Esophagus squamous epithelium (tissue), 5 donors: ENCODE measurements at places on chromosomes 13 and 19.

- no peak for DNase-seq
- no peaks in the 10 kb centered on the region for H3K4me1 ChIP-seq
- H3K4me3 ChIP-seq: no peak overlapping the region
- no peak overlapping the region for H3K27ac ChIP-seq
Observed at GRCh38 chr13:113666329-113666670, 719 bp upstream of the GRK1 start.

DNA sequence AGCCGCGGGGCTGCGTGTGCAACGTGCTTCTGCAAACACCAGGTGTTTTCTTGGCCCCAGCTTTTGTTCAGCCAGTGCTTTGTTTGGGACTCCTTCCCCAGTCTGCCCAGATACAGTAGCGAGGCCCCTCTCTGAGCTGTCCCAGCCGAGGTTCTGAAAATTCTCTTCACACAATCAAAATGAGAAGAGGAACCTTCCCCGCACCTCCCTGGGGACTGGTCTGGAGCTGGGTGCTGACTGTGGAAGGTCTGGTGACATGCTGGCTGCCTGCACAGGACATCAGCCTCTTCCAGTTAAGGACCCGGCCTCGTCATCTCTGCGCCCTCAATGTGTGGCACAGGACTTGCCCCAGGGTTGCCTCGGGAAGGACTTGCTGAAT is 4.2 kb downstream of the ATP4A start:
- H3K4me1 ChIP-seq: peaks cover 15% of the 10 kb centered on the region
- no peak overlapping the region for H3K4me3 ChIP-seq
- H3K36me3 ChIP-seq: no peaks in the 10 kb centered on the region
- DNase-seq: no peak
- H3K27me3 ChIP-seq: peaks cover 3% of the 10 kb centered on the region

- peaks cover 24% of the 10 kb centered on the region for H3K4me1 ChIP-seq
- no peak for DNase-seq
- no peak overlapping the region for H3K27ac ChIP-seq
- H3K4me3 ChIP-seq: no peak overlapping the region
Observed at GRCh38 chr13:33352526-33352925, 67.0 kb upstream of the STARD13 start.

- no peaks in the 10 kb centered on the region for H3K27me3 ChIP-seq
- H3K36me3 ChIP-seq: no peaks in the 10 kb centered on the region
- H3K4me1 ChIP-seq: peaks cover 15% of the 10 kb centered on the region
- no peak overlapping the region for H3K27ac ChIP-seq
- DNase-seq: no peak
- no peak overlapping the region for H3K4me3 ChIP-seq
Observed at GRCh38 chr13:50529154-50529882, 314.2 kb downstream of the DLEU7 start.

DNA sequence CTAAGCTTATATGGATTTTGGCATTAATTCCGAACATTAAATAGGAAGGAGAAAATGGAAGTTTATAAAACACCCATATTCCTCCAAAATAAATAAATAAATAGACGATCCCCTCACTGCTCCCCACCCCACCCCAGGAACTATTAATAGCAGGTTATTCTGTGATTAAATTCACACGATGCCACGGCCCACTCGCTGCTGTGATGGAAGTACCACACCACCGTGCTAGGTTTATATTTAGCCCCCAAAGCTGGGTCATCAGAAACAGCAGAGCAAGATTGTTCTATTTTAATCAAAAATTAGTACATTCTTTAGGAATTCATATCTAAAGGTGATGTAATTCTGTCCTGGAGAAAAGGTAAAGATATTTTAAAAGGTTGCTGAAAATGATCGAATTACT is 65.4 kb downstream of the CCDC70 start:
- H3K27ac ChIP-seq: no peak overlapping the region
- no peaks in the 10 kb centered on the region for H3K36me3 ChIP-seq
- H3K27me3 ChIP-seq: no peaks in the 10 kb centered on the region
- no peaks in the 10 kb centered on the region for H3K4me1 ChIP-seq

DNA sequence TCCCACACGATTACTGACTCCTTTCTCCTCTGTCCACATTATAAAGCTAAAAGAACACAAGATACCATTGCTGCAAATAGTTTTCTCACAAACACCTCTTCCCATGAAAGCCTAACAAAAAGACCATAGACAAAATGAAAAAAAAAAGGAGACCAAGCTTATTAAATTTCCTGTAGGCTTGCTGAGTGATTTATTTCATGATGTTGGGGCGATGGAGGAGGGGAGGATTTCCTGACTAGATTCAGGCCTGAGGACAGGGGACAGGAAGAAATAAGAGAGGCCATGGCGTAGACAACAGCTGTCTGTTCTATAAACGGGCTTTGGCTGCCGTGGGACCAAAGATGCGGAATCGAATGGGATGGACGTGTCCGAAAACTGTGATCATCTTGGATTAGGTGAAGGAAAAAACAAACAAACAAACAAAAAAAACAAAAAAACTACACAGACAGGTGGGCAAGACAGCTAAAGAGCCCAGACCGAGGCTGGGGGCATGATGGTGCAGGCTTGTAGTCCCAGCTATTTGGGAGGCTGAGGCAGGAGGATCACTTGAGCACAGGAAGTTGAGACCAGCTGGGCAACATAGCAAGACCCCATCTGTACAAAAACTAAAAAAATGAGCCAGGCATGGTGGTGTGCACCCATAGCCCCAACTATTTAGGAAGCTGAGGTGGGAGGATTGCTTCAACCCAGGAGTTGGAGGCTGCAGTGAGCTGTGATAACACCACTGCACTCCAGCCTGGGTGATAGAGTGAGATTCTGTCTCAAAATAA is 5.3 kb downstream of the TMPRSS9 start:
- no peak overlapping the region for H3K4me3 ChIP-seq
- H3K36me3 ChIP-seq: no peaks in the 10 kb centered on the region
- H3K27me3 ChIP-seq: peaks cover 69% of the 10 kb centered on the region

DNA sequence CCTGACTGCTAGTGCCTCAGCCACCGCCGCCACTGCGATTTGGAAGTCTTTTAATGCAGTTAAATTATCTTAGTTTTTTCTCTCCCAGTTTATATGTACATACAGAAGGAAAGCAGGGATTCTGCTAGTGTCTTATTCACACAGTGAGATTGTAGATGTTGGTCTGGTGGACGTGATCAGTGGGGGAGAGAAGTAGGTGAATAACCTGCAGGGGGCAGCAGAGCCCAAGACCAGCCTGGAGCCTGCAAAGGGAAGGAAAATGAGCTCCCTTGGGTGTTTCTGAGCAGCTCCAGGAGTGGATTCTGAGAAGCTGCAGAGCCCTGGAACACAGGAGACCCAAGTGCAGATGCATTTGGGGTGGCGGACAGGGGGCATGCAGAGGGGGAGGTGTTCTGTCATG is 26.3 kb downstream of the ZNF844 start:
- no peak for DNase-seq
- no peaks in the 10 kb centered on the region for H3K36me3 ChIP-seq
- H3K4me3 ChIP-seq: no peak overlapping the region
- H3K27ac ChIP-seq: no peak overlapping the region
- no peaks in the 10 kb centered on the region for H3K27me3 ChIP-seq

- no peaks in the 10 kb centered on the region for H3K4me1 ChIP-seq
- H3K4me3 ChIP-seq: no peak overlapping the region
- H3K36me3 ChIP-seq: no peaks in the 10 kb centered on the region
- H3K27me3 ChIP-seq: no peaks in the 10 kb centered on the region
Observed at GRCh38 chr19:30004403-30004802, 62.4 kb downstream of the URI1 start.

DNA sequence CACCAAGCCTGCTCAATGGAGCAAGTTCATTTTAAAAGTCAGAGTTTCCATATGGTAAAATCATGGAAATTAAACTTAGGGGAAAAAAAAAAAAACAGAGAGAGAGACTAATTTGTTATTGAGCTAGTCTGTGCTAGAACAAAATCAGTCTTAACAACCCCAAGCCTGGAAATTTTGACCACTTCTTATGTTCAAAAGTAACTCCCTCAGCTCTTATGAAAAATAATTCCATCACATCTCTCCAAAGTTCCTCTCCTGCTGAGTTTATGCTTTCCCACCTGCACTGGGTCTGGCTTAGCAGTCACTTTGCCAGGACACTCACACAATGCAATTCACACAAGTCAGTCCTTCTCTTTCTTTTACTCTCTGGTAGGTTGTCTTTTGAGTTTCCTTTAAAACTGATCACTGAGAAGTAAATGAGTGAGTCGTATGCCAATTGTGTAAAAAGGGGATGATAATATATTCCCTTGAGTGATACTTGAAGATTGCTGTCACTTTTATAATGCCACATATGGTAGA is 92.6 kb downstream of the ENOX1 start:
- H3K36me3 ChIP-seq: no peaks in the 10 kb centered on the region
- no peak overlapping the region for H3K27ac ChIP-seq
- no peaks in the 10 kb centered on the region for H3K27me3 ChIP-seq
- H3K4me1 ChIP-seq: no peaks in the 10 kb centered on the region

DNA sequence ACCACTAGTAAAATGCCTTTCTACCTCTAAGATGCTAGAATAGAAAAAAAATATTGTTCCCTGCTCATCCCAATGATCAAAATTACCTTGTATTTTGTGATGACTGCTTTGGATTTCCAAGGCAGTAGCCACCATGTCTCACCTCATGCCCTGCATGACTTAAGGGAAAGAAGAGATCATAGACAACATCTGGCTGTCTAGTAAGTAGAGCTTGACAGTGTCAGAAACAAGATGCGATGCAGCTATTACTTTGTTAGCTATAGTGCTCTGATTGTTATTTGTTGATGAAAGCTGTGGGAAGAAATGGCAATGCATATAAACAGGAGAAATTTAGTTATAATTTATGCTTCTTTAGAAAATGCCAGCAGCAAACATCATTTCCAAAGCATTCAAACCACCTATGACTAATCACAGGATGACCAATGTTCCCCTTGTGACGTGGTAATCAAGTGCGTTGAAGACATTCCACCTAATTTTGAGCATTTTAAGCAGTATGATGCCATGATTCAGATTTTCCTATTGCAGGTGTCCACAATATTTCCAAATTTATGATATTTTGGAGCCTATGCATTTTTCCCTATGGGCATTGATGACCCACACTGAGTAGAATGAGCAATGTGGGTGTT is 308.3 kb downstream of the KCNRG start:
- no peaks in the 10 kb centered on the region for H3K4me1 ChIP-seq
- DNase-seq: no peak
- no peaks in the 10 kb centered on the region for H3K36me3 ChIP-seq
- no peak overlapping the region for H3K4me3 ChIP-seq
- H3K27ac ChIP-seq: no peak overlapping the region

DNA sequence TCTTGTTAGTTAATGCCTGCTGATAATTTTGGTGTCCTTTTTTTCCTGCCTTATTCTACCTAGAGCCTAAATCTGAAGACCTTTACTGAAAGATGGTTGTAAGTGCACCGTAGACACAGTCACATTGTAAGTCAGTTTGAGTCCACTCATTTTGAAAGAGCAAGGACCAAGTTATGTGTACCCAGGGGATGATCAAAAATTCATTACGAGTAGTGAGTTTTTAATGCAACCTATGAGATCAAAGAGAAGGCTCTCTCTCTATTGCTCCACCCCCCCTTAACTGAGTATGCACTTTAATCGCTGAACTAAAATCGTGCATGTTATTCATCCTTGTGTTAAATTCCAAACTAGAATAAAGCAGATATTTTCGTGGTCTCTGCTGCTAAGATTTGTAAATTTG is 1.8 kb downstream of the RAP2A start:
- H3K36me3 ChIP-seq: no peaks in the 10 kb centered on the region
- H3K4me3 ChIP-seq: peak overlapping the region; percentile 82
- H3K4me1 ChIP-seq: peaks cover 48% of the 10 kb centered on the region
- H3K27ac ChIP-seq: no peak overlapping the region
- DNase-seq: no peak
- no peaks in the 10 kb centered on the region for H3K27me3 ChIP-seq

- no peaks in the 10 kb centered on the region for H3K4me1 ChIP-seq
- no peak for DNase-seq
- peaks cover 100% of the 10 kb centered on the region for H3K36me3 ChIP-seq
Observed at GRCh38 chr19:43842007-43842406, 14.9 kb downstream of the ZNF283 start.

GRCh38 chr13:53112522-53112921 is 83.9 kb downstream of the OLFM4 start:
- no peaks in the 10 kb centered on the region for H3K4me1 ChIP-seq
- H3K4me3 ChIP-seq: no peak overlapping the region
- no peak overlapping the region for H3K27ac ChIP-seq
- no peak for DNase-seq
- H3K36me3 ChIP-seq: no peaks in the 10 kb centered on the region

GRCh38 chr13:107447591-107447990 is 767.7 kb downstream of the LIG4 start:
- H3K27ac ChIP-seq: no peak overlapping the region
- no peaks in the 10 kb centered on the region for H3K27me3 ChIP-seq
- no peak overlapping the region for H3K4me3 ChIP-seq
- no peaks in the 10 kb centered on the region for H3K4me1 ChIP-seq

DNA sequence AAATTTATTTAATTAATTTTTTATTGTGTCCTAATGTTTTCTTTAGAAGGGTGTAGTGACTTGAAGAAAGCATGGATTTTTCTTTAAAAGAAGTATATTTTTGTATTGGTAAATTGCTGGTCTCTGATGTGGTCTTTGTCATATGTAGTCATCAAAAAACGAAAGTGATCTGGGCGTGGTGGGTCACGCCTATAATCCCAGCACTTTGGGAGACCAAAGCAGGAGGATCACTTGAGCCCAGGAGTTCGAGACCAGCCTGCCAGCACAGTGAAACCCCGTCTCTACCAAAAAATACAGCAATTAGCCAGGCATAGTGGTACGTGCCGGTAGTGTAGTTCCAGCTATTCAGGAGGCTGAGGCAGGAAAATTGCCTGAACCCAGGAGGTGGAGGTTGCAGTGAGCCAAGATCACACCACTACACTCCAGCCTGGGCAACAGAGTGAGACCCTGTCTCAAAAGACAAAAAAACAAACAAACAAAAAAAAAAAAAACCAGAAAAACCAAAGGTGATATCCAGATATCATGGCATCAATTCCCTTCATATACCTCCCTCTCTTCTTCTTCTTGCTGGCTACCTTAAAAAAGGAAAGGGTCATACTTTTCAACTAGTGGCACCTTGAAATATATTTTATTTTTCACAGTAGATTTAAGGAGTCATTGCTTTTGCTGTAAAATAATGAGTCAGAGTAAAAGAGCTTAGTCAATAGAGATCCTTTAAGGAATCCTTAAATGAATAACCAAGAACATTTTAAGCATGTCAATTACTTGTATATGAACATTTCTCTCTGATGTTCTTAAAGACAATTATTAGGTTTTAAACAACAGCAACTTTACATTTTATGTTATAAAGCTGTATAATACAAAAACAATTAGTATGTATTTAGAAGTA is 19.9 kb downstream of the KCTD4 start:
- no peaks in the 10 kb centered on the region for H3K4me1 ChIP-seq
- H3K27me3 ChIP-seq: no peaks in the 10 kb centered on the region
- no peak overlapping the region for H3K4me3 ChIP-seq

- peak within 1 kb of the TSS; percentile 55 for H3K4me3 ChIP-seq
- H3K27ac ChIP-seq: peak within 1 kb of the TSS; percentile 80
- no peaks in the 10 kb centered on the region for H3K27me3 ChIP-seq
- H3K4me1 ChIP-seq: peaks cover 46% of the 10 kb centered on the region
- no peak for DNase-seq
- no peaks in the 10 kb centered on the region for H3K36me3 ChIP-seq
Observed at GRCh38 chr19:14432791-14433553, at the start of gene PKN1. PKN1 (plus strand) TSS chr19:14433306; CDS start chr19:14433522, 216 bp downstream.

- no peaks in the 10 kb centered on the region for H3K27me3 ChIP-seq
- no peaks in the 10 kb centered on the region for H3K4me1 ChIP-seq
- no peak for DNase-seq
- no peaks in the 10 kb centered on the region for H3K36me3 ChIP-seq
- H3K27ac ChIP-seq: no peak overlapping the region
- no peak overlapping the region for H3K4me3 ChIP-seq
Observed at GRCh38 chr13:108662528-108662927, 33.1 kb downstream of the MYO16 start.
